ENCODE measurements at places on chromosomes 2 and 18. TPM values are rescaled to one million over a fixed set of nuclear protein-coding genes. Genes with fewer than 3 reads are reported as not detected.

DNA sequence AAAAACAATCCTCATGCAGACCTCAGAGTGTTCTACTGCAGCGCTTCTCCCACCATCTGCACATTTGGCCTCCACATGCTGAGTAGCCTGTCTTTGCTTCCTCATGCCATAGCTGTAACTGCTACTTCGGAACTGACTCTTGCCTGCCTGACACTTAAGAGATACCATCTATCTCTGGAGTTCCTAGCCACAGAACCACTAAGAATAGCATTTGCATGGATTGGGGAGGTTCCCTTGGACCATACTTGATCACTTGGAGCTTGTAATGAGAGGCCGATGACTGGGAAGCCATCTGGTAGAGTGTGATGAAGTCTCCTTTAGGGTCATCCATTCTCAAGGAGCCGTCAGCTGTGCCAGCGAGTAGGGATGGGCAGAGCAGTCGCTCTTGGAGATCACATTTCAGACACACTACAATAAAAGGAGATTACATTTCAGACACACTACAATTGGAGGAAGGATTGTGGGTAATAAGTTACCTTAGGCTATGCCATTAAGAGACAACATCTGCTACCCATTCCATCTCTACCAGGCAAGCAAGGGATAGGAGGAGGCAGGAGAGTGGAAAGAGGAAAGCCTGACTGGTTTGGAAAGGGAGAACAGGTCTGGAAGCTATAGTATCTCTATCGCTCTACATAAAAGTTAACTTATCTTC, 21.8 kb downstream of the DOK1 start:
- DNase-seq, result no peak

DNA sequence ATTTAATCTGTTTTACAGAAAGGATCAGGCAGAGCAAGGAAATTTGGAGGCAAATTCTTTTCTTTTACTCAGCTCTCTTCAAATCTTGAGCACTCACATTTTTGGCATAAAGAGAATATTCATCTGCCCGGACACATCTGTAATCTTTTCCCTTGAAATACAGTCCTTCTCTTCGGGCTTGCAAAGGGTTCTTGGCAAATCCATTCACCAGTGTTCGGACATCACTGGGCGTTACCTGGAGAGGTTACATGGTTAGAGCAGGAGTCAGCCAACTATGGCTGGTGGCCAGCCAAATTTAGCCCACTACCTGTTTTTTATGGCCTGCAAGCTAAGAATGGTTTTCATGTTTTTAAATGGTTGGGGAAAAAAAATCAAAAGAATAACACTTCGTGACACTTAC, 2.1 kb downstream of the PFN4 start:
- DNase-seq, result no peak

DNA sequence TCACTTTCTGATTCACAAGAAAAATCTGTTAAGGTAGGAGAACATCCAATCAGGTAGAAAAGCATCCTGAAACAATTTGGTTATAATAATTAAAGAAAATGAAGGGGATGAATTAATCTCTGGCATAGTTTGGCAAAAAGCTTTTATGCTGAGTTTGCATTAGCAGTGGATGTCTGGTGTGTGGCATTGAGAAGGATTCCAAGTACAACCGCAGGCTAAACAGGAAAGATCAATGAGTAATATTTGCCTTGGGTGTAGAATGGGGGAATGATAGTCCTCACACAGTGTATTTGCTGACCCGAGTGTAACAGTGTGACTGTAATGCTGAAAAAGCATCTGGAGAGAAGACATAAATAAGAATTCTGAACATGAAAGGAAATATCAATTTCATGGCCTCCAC, 68.3 kb upstream of the SESTD1 start:
- no peak for DNase-seq

DNA sequence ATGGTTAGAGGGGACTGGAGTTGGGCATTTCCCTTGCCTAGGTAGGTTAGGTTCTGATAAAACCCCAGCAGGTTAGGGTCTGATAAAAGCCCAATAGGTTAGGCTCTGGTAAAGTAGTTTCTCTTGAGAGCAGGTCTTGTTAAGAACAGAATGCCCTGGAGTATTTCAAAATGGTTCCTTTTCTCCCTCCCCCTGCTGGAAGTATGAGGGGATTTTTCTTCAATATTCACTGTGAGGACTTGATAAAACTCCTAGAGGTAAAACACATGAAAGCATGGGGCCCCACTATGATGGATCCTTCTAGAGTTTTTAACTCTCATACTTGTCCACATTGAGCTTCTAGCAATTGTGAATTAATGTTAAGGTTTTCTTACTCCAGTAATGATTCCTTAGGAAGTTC, 27.6 kb downstream of the ANKAR start:
- no peak for DNase-seq

CRYBA2 gene
- not detected for polyA plus RNA-seq

DNA sequence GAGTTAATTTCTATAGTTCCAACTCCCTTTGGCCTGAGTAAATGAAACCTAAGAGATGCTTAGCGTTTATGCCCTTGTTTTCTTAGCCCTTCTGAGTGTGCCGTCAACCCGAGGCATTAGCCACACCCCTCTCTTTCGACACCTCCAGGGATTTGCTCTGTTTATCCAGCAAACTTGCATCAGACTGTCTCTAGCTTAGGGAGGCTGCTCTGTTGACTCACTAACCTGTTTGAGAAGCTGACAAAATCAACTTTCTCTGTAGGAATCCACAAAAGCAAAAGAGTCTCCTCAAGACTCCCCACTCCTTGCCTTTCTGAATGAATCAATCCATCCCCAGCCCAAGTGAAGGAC, 317.6 kb downstream of the TNS1 start:
- no peak for DNase-seq

RNU2-63P gene
- polyA plus RNA-seq, result not detected

MAL gene
- not detected for polyA plus RNA-seq

DNAJC5G gene
- not detected for polyA plus RNA-seq

DNA sequence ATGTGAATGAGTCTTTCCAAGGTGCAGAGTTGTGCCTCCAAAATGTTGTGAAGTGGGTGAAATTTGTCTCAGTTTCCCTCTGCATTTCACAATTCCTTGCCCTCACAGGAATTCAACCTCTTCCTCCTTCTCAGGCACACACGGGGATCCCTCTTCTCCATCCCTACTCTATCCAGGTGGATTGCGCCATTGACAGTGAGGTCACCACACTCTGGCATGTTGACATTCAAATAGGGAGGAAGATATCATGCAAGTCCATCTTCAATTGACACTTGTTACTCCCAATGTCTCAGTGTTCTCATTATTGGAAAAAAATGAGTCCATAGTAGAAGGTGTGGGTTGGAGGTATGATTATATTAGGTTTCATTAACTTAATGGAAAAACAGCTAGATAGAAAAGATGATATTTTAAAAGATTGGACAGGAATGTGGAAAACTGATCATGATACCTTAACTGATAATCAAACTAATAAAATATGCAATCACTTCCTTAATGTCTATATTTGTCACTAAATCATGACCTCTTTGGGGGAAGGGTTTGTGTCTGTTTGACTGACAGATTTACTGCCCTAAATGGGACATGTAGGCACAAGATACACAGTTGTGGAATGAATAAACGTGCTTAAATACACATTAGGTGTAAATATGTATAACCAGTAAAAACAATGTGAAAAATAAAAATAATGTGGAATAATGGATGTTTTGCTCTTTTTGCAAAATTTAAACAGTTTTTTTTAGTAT, 213.8 kb upstream of the SLC8A1 start:
- DNase-seq, result no peak

DNA sequence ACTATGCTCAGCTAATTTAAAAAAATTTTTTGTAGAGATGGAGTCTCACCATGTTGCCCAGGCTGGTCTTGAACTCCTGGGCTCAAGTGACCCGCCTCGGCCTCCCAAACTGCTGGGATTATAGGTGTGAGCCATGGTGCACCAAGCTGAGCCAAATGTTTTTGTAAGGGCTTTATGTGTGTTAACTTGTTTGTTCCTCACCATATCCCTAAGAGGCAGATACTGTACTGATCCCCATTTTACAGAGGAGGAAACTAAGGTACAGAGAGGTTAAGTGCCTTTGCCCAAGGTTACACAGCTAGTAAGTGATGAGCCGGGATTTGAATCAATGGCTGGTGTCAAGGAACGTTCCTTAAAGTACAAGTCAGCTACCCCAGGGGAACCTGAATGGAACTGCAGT, 85.3 kb upstream of the KLF7 start:
- no peak for DNase-seq

DNA sequence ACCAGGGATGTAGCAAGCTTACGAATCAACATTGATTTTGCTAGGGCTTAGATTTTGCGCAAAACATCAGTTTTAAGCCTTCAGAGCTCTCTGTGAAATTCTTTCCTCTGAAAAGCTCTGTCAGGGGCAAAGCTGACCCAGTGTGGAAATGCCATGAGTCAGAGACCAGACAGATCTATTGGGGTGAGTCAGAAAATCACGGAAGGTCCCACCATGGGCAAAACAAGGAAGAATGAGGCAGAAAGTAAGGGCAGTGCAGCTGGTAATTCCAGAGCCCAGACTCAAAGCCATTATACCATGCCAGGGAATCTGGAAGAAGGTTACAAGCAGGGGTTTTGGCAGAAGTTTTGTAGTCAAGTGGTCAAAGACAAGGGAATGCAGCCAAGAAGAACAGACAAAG, 256.6 kb upstream of the CTAGE1 start:
- DNase-seq, result no peak

DNA sequence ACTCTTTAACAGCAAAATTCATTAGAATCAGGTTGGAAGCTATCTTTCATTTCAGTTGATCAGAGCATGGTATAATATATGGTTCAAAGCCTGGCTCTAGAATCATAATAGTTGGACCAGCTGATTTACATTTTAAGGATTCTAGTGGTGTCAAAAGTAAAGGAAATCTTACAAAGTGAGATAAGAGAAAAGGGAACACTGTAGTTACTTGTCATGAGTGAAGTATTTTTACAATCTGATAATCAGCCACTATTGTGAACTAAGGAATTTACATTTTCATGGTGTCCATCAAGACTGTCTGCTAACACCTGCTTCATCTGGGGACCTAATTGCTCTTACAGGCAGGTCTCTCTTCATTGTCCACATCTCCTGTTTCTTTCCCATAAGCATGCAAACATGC, 161.1 kb downstream of the SLC39A10 start:
- DNase-seq, result no peak

DNA sequence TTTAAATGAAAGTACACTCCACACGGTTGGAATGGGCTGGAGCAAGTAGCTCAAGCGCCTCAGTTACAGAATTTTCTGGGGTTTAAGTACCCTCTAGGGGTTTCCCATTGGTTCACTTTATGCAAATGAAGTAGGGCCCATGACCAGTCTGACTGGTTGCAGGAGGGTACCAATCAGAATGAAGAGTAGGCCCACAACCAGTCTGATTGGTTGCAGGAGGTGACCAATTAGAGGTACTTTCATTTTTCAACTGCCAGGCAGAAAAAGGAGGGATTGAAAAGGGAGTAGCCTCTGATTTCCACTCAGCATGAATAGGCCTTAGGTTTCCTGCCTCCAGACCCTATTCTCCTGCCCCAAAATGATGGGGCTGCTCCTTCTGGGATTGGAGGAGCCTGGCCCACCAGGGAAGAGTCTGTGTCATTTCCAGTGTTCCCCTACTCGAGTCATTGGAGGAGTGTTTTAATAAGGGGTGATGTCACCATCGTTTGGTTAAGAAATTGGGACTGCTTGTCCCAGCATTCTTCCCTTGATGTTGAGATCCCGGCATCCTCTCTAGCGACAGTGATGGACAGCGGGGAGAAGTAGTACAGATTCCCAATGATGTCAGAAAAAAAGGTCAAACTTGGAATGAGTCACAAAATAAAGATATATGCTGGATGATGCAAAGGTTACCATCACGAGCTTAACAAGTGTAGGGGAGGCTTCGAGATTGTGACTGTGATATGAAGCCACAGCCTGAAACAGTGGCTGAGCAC, 210.4 kb downstream of the SH3BP4 start:
- DNase-seq, result no peak

GRCh38 chr2:208255557-208256106, 761 bp upstream of the IDH1 start:
- no peak for DNase-seq

- no peak for DNase-seq
These were observed 341.7 kb downstream of the PTPRM start for GRCh38 chr18:7908681-7909299.

GRCh38 chr2:127185093-127185492, 35.0 kb downstream of the CYP27C1 start:
- DNase-seq, result no peak

ATP6V1B1 gene
- polyA plus RNA-seq, result 6.1 TPM

CPO gene
- polyA plus RNA-seq, result not detected

- DNase-seq, result no peak
These were observed 65.4 kb upstream of the WDR75 start for GRCh38 chr2:189375842-189376241.

- DNase-seq, result no peak
These were observed 57.8 kb downstream of the DIPK1C start for GRCh38 chr18:74399091-74399887.

CYP27C1 gene
- polyA plus RNA-seq, result not detected

DNA sequence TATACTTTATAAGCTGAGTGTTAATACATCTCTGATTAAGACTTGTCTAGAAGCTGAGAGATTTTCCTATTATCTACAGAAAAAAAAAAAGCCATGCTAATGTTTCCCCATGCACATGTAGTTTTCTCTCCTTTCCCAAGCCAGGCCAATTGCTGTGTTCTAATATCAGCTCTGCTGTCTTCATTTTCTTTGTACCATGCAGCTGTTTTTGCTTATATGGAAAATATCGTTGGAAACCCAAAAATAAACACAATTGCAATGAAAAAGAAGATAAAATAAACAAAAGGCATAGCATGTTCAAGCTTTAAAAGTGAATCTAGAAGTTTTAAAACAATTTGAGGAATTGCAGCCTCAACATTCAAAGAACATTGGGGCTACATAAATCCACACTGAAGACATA, 817.4 kb upstream of the ACVR2A start:
- no peak for DNase-seq

GRCh38 chr2:190311893-190312634, 7.6 kb downstream of the HIBCH start:
- DNase-seq, result no peak

GRCh38 chr2:198146346-198146940, 342.1 kb downstream of the PLCL1 start:
- no peak for DNase-seq

DNA sequence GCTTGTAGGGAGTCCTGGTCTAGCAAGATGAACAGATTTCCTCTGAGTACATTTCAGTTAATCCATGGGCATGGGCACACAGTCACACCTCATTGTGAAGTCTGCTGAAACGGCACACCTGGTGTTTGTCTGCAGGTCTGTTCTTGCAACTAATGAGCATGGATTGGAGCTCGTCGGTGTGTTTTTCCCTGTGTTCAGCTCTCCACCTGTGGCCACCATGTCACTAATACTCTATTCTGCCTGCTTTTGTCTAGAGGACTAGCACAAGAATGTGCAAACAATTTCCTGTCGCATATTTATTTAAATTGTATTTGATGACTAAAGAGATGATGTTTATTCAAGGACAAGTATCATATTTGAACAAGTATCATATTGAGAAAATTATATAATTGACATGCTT, 24.5 kb upstream of the PPP4R1 start:
- DNase-seq, result no peak

GRCh38 chr2:11984316-11985158, 238.1 kb downstream of the LPIN1 start:
- DNase-seq, result no peak

- DNase-seq, result no peak
These were observed 33.0 kb downstream of the RAB1A start for GRCh38 chr2:65096948-65097347.

GRCh38 chr2:12064153-12064552, 317.7 kb downstream of the LPIN1 start:
- no peak for DNase-seq

- no peak for DNase-seq
These were observed 44.5 kb downstream of the COL3A1 start for GRCh38 chr2:189018631-189019030.

GRCh38 chr2:146602856-146603255, 1242.0 kb upstream of the ACVR2A start:
- DNase-seq, result no peak

Measured in SK-N-SH (cell line).